ENCODE measurements at places on chromosomes 7 and 10. TPM values are rescaled to one million over a fixed set of nuclear protein-coding genes. Genes with fewer than 3 reads are reported as not detected.

The ZNF680 gene
- total RNA-seq = 23.7 TPM

The CHN2 gene
- total RNA-seq = 7.2 TPM

The CCDC7 gene
- 34.5 TPM for total RNA-seq

The SORCS1 gene
- not detected for total RNA-seq

The ASB10 gene
- not detected for total RNA-seq

The EN2 gene
- total RNA-seq = not detected

The SHTN1 gene
- total RNA-seq = 0.54 TPM

The GRID2IP gene
- total RNA-seq = 0.53 TPM

The RPEL1 gene
- not detected for total RNA-seq

The CACNA2D1 gene
- total RNA-seq = not detected

The PCDH15 gene
- total RNA-seq = not detected

The C10orf53 gene
- total RNA-seq = not detected
